HFFc6 (cell line): ENCODE measurements at places on chromosomes 1 and 21.

DNA sequence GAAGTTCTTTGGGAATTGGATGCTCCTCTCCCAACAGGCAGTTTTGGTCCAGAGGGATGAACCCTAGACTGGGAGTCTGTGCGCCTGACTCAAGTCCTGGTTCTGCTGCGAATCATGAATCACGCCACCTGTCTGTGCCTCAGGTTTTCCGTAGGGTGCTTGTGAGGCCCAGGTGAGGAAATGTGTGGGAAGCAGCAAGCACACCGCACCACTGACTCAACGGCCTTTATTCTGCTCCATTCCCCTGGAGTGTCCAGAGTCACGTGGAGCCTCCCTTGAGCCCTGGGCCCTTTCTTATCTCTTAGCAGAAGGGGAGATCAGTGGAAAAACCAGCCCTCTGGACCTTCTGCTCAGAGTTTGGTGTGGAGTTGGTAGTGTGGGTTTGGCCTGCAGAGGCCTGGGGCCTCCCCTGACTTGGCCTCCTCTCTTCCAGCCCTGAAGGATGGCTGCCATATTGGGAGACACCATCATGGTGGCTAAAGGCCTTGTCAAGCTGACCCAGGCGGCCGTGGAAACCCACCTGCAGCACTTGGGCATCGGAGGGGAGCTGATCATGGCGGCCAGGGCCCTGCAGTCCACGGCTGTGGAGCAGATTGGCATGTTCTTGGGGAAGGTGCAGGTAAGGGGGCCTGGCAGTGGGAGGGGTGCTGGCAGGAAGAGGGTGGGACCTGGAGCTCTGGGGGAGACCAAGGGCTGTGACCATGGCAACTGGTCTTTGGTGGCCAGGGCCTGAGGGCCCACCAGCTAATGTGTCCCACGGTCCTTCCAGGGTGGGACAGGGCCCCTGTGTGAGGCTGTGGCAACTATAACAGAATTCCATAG lies 21.1 kb downstream of the COQ8A start:
- no peak for DNase-seq

DNA sequence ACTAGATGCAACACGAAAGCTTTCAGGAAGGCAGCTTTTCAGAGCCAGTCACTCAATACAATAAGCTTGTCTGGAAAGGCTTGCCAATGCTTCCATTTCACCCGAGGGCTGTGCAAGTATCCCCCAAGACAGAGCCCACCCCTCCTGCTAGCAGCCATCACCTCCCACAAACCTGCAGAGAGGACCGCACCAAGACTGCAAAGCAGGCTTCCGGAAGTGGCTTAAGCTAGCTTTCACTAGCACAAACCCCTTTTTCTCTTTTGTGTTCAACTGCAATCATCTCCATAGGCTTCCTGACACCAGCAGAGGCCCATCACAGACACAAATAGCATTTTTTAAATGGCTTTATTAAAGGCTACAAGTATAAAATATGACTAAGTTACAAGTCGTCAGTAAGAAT lies 31.5 kb downstream of the C1orf198 start:
- DNase-seq, result no peak

GRCh38 chr1:224707843-224708725 lies 92.0 kb downstream of the CNIH3 start:
- DNase-seq, result peak; percentile 78

DNA sequence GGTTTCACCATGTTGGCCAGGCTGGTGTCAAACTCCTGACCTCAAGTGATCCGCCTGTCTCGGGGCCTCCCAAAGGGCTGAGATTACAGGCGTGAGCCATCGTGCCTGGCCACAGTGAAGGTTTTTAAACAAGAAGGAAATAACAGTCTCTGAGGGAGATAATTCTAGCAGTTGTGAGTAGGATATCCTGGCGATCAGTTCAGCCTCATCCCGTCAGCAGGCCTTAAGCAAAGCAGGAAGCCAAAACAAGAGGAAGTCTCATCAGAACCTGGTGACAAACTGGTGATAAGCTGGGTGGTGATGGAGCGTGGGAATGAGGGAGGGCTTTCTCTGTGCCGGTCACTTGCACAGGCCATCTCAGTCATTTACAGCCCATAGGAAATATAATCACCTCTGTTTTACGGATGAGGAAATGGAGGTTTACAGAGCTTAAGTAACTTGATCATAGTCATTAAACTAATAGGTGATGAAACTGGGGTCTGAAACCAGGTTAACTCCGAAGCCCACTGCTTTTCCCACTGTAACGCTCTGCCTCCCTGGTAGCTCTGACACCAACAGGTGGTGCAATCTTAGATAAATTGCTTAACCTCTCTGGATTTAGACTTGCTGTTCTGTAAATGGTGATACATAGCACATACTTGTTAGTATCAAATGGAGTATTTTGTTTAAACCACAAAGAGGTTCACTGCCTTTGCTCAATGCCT lies 40.8 kb upstream of the A3GALT2 start:
- no peak for DNase-seq

- no peak for DNase-seq
Measured at GRCh38 chr1:20070357-20070756, 363 bp downstream of the PLA2G5 start.

- DNase-seq, result no peak
Measured at GRCh38 chr1:18693256-18694098, 62.8 kb downstream of the PAX7 start.

DNA sequence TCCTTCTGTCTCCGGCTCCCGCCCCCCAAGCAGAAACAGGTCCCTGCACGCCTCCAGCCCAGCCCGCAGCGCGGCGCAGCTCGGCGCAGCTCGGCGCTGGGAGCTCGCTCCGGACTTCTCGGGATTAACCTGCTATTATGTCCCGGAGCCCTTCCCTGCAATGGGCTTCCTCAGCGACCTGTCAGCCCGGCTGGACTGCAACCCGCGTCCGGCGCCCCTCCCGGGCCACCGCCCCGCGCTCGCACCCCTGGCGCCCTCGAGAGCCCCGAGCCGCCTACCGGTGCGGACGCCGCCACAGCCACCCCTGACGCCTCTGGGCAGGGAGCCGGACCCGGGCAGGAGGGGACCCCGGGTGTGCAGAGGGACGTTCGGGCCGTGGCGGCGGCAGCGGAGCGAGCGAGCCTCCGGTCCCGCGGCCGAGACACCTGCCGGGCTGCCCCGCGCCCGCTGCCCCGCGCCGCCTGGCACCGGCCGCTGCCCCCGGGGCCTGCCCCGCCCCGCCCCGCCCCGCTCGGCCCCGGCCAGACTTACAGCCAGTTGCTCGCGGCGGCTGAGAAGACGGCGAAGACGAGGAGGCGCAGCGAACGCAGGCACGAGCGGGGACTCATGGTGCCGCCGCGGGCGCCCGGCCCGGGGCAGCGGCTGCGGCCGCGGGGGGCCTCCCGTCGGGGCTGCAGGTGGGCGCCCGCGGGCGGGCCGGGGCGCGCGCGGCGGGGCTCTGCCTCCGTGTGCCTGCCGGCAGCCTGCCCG lies 407 bp downstream of the WNT4 start:
- DNase-seq, result no peak

GRCh38 chr21:41928621-41929220 lies 25.1 kb downstream of the C2CD2 start:
- DNase-seq, result no peak

GRCh38 chr21:46486481-46487126 lies 27.9 kb downstream of the DIP2A start:
- DNase-seq, result no peak

GRCh38 chr1:29282135-29282923 lies 46.0 kb downstream of the PTPRU start:
- DNase-seq, result no peak

GRCh38 chr1:194339471-194339870 lies 1153.1 kb upstream of the B3GALT2 start:
- DNase-seq, result no peak

GRCh38 chr1:54764922-54765561 lies 719 bp upstream of the PARS2 start:
- no peak for DNase-seq

GRCh38 chr21:14384453-14384852 lies 1.5 kb upstream of the HSPA13 start:
- DNase-seq, result no peak
